Activated effector memory CD4-positive, alpha-beta T cell treated with Interleukin-2 at 50 U/mL for 16 hours (primary cell): ENCODE measurements at places on chromosomes 13 and 19.

- no peak for DNase-seq
Measured at GRCh38 chr19:51501594-51502263, at the start of gene SIGLEC12. SIGLEC12 (minus strand) TSS chr19:51501800; CDS start chr19:51501733, 67 bp downstream.

DNA sequence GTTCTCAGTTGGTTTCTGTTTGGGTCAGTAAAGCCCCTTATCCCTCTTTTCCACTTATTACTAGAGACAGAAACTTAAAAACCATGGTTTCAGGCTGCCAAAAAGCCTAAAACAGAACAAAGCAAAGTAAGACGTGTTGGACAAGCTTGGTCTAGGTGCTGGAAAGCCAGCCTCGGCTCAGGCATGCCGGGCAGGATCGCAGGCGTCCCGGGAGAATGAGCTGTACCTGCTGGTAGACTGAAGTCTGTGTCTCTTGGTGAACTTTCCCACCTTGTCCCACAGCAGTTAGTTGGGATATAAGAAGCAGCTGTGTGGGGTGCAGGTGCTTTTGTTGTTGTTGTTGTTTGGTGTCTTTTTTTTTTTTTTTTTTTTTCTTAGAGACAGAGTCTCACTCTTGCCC is 20.8 kb downstream of the PRAM1 start:
- no peak for DNase-seq

DNA sequence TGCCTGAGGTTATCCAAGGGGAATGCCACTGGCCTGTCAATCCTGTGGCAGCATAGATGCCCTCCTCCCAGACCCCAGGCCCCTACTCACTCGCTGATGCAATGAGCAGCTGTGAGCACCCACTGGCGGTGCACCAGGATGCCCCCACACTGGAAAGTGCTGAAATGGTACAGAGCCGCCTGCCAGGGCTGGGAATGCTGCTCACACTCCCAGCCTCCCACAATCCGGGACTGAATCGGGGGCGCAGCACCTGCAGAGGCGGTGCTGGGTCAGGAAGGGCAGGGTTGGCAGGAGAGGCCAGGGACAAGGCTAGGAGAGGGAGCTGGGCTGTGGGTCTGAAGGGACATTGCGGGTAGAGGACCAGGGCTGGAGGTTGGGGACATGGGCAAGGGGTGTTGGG is 2.0 kb downstream of the KLK1 start:
- DNase-seq: no peak

- no peak for DNase-seq
Measured at GRCh38 chr13:94272038-94272437, 207.4 kb downstream of the DCT start.

GRCh38 chr19:6772028-6772865 is at the start of gene VAV1:
VAV1 (plus strand) TSS chr19:6772708; CDS start chr19:6772808, 100 bp downstream.
- peak; percentile 75 for DNase-seq

DNA sequence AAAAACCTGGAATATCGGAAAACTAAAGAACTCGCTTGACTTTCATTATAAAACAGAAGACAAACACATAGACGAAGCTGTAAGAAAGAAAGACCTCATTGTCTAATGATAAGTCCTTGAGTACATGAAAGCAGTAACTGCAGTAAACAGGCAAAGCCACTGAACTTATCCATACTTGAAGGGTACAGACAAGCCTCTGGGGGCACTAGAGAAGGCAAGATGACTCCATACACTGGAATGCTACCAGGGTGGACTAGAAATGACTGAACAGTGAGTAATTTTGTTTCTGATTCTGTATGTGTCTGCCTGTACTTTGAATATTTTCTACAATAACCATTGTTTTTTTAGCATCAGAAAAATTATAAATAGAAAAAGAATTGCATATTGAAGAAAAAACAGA is 507.9 kb downstream of the UQCRFS1 start:
- no peak for DNase-seq

GRCh38 chr13:20148501-20149183 is 12.2 kb downstream of the GJA3 start:
- DNase-seq: no peak
